ENCODE measurements at places on chromosomes 4 and X.

DNA sequence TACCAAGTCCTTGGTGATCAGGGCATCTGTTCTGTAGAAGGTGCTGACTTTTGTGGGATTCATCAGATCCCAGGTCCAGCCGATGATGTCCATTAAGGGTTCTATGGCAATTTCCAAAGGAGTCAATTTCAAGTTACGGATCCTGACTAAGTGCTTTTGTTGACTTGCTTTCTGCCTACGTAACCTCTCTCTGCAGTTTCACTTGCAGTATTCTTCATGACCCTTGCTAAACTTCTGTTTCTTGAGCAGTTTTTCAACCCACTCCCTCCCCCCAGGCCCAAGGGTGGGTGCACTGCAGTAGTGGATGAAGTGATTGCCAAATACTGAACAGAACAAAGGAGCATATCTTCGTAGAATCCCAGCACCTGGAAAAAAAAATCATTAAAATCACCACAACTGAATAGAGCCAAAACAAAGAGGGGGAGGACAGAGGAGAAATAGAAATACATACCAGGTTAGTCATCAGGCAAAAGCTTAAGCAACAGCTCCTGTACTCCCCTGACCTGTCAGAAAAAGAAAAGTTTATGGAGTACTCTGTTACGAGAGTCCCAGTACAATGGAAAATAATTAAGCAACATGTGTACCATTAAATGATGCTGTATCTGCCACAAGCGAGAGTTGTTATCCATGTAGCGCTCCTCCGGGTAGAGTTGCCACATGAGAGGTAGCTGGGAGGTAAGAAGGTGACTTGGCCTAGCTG, 5.8 kb downstream of the CMC4 start:
- DNase-seq = no peak

GRCh38 chr4:150001815-150002214, 76.4 kb upstream of the DCLK2 start:
- no peak for DNase-seq

GRCh38 chrX:110920991-110921390, 125.4 kb upstream of the CHRDL1 start:
- no peak for DNase-seq

DNA sequence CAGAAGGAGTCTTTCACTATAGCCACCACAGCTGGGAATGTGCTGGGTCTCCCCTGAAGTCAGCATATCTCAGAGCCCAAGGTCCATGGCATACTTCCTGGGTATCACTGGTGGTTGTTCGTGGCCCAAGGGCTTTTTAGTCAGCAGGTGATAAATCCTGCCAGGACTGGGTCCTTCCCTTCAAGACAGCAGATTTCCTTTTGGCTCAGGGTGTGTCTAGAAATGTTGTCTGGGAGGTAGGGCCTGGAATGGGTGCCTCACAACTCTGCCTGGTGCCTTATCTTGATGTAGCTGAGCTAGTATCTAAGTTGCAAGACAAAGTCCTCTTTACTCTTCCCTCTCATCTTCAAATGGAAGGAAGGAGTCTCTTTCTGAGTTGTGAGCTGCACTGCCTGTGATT, 102.4 kb upstream of the TMLHE start:
- no peak for DNase-seq

GRCh38 chr4:79177388-79177787, 148.5 kb downstream of the NAA11 start:
- DNase-seq = no peak

DNA sequence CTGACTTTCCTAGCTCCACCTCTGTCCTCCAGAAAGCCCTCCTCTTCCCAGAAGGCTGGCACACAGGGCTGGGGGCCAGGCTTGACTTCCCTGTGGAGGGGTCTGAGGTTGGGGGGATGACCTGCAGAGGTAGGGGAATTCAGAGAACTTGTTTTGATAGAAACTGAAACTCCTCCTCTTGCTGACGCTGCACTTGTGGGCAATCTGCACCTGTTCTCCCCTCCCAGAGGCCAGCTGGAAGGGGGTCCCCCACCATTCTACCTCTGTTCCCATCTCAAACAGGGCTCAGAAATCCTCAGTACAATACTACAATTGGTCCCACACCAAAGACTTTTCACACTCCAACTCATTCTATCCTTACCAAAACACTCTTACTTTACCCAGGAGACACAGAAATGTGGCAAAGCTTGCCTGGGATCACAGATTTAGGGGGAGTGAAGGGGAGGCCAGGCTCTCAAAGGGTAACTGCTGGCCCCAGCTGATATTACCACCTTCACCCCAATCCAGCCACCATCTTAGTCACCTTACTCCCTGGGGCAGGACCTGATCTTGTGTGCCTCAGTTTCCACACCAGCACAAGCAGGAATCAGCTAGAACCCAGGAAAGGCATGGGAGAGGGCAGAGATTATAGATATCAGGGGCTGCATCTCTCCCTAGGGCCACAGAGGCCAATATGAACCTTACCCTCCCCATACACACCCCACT, 18.5 kb downstream of the OTUD5 start:
- DNase-seq = peak; percentile 89

DNA sequence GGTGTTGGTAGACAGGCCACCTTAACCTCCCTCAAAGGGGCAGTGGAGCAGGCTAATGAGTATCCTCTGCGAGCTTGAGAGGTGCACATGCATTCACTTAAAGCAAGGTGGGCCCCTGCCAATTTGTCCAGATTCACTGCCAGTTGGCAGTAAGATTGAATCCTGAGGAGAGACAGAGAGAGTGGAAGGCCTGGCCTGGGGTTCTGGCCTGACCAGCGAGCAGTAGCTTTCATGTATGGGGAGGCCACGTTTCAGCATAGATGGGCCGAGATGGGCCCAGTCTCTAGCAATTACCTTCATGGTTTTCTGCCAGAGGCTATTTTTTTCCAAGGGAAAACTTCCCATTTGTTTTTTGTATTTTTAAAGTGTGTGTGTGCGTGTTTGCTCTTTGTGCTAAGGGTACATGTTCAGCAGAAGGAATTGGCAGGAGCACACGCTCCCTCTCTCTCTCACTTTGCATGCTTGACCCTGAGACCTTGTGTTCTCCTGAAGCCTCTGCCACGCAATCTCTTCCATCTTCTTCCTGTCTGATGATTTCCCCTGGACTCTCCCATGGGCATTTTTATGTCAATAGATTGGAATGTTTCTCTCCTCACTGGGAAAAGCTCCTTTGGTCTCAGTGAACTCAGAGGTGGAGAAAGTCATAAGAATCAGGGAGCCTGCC, 215.8 kb upstream of the SFRP2 start:
- no peak for DNase-seq

GRCh38 chr4:10762561-10762960, 78.0 kb upstream of the CLNK start:
- no peak for DNase-seq

GRCh38 chrX:130834149-130834548, 68.9 kb downstream of the ENOX2 start:
- no peak for DNase-seq

DNA sequence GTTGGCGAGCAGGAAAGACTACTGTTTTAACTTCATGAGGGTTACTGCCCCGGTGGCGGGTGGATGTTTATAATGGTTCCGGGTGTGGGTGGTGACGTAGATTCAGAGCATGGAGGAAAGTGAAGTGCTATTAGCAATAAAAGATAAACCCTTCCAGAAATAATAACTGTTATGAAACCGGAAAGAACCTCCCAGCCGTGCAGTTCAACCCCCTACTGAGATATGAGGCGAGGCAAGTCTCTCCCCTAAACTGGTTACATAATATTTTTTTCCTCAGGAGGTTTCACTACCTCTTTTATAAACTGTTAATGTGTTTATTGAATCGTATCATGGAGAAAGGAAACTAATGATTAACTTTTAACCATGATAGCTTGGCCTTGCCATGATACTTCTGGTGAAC, 33.9 kb upstream of the STIM2 start:
- peak; percentile 9 for DNase-seq

GRCh38 chr4:2395584-2395983, 22.9 kb downstream of the ZFYVE28 start:
- DNase-seq = no peak

DNA sequence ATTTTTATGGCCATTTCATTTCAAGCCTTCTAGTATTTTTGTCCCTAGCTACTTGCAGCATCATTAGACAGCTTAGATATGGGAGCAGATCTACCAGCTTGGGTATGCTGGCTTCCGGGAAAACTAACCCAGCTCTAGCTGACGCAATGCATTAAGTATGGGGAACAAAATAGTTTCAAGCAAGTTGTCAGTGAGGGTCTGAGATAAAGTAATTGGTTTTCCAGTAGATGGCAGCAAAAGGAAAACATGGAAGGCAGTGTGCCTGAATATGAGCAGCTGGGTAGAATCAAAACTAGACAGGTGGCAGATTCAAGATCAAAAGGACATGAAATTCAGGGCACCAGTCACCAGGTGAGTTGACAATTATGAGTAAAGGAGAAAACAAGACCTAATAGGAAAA, 340.9 kb upstream of the CTSO start:
- no peak for DNase-seq

DNA sequence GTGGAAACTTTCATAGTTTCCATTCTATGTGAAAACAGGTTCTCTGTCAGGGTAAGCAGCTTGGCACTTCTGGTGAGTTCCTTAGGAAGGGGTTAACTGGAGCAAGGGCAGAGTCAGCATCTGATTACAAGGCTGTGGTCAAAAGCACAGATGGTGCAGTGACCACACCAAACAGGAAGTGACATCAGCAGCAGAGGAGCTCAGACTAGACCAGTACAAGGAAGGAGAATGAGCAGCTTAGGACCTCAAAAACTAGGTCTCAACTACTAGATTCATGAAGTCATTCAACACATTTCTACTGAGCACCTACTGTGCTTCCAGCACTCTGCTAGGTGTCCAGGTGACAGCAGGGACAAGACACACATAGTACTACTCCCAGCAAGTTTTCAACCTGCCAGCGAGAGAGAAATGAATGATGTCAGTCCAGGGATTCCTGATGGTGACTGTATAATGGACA, 130.2 kb downstream of the AMELX start:
- peak; percentile 0 for DNase-seq

Data from CD4-positive, alpha-beta T cell treated with Interleukin-17A for 1 hour (primary cell).